ENCODE measurements at places on chromosomes 6 and 20. TPM values are rescaled to one million over a fixed set of nuclear protein-coding genes. Genes with fewer than 3 reads are reported as not detected.

GRCh38 chr6:123838505-123839234 lies 35.0 kb downstream of the NKAIN2 start:
- DNase-seq = peak; percentile 44

GRCh38 chr20:25644814-25645213 lies 21.0 kb upstream of the NANP start:
- no peak for DNase-seq

DNA sequence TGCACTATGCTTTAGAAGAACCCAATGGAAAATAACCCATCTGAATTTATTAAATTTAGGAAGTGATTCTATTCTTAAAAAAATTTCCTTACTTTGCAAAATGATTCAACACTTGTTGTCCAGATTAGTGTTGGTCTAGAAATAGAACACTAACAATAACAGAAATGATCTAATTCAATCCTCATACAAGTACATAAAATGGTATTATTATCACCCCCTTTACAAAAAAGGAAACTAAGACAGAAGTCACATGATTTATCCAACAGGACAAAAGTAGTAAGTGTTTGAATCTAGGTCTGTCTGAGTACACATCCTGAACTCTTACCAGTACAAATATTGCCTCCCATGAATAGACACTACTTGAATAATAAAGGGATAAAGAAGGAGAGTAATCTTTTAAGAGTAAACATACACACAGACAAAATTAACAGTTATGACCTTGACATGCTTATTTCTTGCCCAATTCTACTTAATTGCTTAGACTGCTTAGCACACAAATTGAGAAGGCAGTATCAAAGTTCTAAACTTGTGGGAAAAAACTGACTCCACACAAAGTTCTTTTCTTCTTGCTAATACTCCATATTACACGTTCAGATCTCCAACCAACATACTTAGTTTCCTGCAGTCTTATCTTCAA lies 195.4 kb upstream of the RUNX2 start:
- no peak for DNase-seq

The PRL gene
- not detected for total RNA-seq

GRCh38 chr20:51082988-51083387 lies 60.1 kb upstream of the KCNG1 start:
- peak; percentile 55 for DNase-seq

The SCGN gene
- not detected for total RNA-seq

GRCh38 chr6:152121910-152122309 lies 314.4 kb downstream of the ESR1 start:
- no peak for DNase-seq

The XRN2 gene
- total RNA-seq = 78.3 TPM

Data from endodermal cell (in vitro differentiated cells).